Stimulated activated CD8-positive, alpha-beta memory T cell treated with anti-CD3 and anti-CD28 coated beads, Interleukin-15, amount 100 ng/mL, for 1 hour (primary cell): ENCODE measurements at places on chromosomes 7 and 10.

GRCh38 chr7:93943816-93944540 is 22.4 kb downstream of the GNG11 start:
- DNase-seq, result no peak

DNA sequence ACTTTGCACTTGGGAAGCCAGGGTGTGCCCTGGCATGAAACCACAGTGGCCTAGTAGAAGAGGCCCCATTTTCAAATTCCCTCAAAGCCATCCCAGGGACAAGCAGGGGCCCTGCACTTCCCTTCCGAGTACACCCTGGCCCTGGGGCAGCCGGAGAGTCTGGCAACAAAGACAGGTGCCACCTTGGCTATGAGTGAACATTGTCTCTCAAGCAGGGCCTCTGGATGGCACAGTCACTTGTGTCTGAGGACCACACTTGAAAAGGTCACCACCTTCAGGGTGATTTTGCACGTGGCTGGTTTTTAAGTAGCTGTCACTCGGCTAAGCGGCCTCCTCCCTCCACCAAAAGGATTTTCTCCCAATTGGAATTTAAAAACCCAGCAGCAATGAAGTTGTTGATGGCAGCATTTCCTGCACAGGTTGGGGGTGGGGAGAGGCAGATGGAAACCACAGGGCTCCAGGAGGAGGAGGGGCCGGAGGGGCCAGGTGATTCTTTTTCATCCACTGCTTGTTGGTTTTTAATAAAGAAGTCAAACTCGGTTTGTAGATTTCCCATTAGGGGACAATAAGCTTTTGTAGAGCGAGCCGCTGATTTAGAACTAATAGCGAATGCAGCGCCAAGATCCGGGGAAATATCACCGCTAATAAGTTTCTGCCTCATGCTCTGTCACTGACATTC is 33.9 kb downstream of the C10orf105 start:
- DNase-seq, result no peak

GRCh38 chr10:98509745-98510144 is 63.0 kb upstream of the HPS1 start:
- DNase-seq, result no peak

DNA sequence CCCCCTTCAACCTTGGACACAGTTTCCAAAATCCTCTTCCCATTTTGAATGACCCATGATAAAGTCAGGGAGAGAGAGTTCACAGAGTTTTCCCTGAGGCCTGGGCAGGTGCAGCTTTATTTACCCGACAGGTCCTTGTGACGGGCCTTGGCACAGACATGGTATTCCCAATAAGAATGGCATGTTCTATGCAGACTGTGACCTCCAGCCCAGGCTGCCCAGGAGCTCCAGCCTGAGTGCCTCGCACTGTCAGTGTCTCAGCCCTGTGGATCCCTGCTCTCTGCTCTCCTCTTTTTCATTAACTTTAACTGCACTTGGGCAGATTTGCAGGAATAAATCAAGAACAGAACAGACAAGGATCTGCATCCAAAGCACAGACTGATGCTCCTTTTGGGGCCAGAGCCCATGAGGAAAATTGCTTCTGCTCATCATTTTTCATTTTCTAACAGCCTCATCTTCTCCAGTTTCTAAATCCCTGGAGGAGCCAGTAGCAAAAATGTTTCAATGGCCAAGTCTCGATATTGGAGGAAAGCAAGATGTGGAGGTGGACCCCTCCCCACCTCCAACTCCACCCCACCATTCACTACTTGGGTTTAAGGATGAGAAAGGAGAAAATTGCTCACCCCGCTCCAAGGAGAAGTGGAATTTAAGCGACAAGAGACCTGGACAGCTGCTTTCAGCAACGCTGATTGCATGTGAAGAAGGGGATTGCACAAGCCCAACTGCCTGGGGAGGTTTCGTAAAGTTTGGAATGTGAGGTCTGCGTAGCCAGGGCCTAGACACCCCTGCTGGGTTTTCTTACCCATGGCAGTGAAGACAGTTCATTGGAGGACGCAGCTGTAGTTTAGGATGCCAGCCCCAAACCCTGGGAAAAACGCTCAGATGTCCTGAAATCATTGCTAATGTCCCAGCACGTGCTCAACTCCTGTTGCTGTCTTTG is 225.9 kb downstream of the WDR11 start:
- DNase-seq, result no peak
